ENCODE measurements at places on chromosomes 6 and 20.

DNA sequence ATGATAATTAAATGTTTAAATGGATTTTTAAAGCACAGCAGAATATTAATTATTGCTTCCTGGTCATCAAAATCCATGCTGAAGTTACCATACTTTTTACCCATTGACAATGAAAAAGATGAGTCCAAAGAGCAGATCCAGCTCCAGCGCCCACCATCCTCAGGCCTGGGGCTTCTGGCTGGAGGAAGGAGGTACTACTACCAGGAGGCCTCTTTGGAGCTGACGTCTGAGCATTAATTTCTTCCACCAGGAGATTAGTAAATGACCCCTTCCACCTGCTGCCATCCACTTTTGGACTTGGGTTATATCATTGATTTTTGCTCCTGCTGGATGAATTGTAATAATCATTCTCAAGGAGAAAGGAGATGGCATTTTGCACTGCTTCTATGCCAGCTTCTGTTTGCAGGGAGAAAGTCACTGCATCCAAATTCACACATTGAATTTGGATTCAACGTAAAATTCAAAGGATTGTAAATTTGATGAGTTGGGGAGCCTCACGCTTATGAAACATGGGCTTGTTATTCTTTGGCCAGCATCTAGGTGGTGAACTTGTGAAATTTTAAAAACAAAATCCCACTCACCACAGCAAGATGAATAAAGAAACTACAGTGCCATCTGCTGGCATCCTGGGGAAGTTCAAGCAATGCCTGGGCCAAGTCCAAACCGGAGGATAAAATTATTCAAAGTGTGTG is 121.8 kb downstream of the SASH1 start:
- peak; percentile 80 for DNase-seq

DNA sequence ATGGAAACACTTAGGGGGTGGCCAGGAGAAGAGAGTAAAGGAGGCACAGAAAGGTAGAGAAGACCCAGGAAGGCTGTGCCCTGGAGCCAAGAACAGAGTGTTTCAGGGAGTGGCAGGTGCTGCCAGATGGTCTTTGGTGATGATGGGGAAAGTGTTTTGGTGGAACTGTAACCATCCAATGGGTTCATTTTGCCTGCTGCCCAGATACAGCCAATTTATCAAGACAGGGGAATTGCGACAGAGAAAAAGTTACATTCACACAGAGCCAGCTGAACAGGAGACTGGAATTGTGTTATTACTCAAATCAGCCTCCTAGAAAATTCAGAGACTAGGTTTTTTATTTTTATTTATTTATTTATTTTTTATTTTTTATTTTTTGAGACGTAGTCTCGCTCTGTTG is 5.2 kb downstream of the ZNF341 start:
- no peak for DNase-seq

GRCh38 chr6:125859727-125860126 is 69.0 kb downstream of the NCOA7 start:
- no peak for DNase-seq

DNA sequence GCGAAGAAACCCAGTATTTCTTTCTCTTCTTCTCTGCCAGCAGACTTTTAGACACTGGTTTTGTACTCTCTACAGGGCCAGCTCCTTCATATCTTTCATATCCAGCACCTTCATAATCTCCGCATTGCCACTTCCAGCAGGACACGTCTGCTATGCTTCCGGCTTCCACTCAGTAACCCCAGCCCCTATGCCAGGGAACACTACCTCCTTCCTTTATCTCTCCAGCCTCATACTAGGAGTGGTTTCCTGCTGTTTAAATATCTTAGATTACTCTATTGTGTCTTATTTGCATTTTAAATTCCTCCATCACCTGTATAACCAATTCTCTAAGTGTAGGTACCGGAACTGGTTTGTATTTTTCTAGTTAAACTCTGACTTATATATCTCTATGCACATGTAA is 667.8 kb upstream of the ID4 start:
- DNase-seq, result no peak

DNA sequence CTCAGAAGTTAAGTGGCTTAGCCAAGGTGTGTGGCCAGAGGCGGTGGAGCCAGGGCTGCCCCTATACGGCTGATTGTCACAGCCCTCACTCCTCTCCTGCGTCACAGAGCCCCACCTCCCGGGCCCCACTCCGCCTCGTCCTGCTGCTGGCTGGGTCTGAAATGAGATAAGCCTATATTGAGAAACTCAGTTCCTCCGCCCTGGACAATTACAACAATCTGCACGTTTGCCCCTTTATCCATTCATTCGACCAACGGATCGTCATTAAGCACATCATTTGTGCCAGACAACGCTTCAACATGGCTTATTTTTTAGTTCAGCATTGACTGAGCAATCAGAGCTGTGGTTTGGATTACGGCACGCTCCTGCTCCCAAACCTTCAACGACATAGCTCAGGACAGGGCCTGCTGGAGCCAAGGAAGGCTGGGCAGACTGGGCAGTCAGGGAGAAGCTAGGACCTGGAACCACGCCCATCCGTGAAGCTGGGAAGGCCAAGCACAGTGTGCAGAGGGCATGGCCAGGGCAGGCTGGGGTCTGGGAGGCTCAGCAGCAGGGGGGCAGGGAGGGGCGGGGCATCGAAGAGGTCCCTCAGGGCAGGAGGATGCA is 16.6 kb upstream of the EZR start:
- DNase-seq, result no peak

DNA sequence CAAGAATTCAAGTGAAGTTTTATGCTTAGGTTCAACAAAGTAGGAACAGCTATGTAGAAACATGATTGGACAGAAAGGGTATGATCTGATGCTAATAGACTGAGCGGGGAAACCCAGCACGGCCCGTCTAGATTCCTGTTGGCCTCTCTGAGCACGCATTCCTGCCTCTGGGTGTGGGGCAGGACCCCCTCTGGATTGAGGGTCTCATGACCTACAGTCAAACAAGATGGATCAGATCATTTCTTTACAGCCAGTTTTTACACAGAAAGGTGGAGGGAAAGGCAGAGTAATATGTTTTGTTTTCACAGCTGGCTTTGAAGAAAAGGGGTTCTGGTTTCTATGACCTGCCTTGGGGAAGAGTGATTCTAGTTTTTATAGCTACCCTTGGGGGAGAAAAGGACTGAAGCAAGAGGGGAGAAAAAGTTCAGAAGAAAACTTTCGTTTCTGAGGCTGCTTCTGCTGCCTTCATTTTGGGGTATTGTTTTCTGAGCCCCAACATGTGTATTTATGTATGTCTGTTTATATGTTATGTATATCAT is 99.6 kb upstream of the SLC22A16 start:
- no peak for DNase-seq

DNA sequence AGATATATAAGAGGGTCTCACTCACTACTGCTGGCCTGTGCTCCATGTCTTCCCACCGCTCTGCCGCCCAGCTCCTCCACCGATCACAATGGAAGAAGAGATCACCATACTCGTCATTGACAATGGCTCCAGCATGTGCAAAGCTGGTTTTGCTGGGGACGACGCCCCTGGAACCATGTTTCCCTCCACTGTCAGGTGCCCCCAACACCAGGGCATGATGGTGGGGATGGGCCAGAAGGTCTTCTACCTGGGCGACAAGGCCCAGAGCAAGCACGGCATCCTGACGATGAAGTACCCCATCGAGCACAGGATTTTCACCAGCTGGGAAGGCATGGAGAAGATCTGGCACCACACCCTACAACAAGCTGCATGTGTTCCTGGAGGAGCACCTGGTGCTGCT is 24.3 kb downstream of the TMEM74B start:
- no peak for DNase-seq

GRCh38 chr6:67219346-67219745 is 1415.7 kb upstream of the ADGRB3 start:
- no peak for DNase-seq

DNA sequence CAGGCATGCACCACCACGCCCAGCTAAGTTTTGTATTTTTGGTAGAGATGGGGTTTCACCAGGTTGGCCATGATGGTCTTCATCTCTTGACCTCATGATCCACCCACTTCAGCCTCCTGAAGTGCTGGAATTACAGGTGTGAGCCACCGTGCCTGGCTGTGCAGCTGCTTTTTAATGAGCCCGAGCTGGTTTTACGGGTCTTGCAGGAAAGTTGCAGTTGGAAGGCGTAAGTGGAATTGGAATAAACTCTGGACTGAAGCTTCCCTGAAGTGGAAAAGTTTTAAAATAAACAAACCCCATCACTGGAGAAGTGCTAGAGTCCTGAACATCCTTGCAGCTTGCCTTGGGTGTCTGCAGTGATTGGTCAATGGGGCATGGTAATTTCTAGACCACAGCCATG is 40.4 kb downstream of the KIF25 start:
- DNase-seq, result no peak

GRCh38 chr6:47097092-47097945 is 55.2 kb upstream of the ADGRF1 start:
- no peak for DNase-seq

- DNase-seq, result no peak
These were observed 449.4 kb downstream of the PTPRT start for GRCh38 chr20:42740226-42740870.
